A549 treated with AZD2906 at 1 μM for 4 hours (cell line): ENCODE measurements at places on chromosomes 13 and 19. TPM values are rescaled to one million over a fixed set of nuclear protein-coding genes. Genes with fewer than 3 reads are reported as not detected.

Gene SIGLEC5
- total RNA-seq, result not detected in 5 replicates

Gene ZNF606
- total RNA-seq, result 1.6 to 2.4 TPM (median 2.3 TPM) in 5 replicates

Gene DENND1C
- 0.08 to 0.25 TPM (median 0.22 TPM) in 5 replicates for total RNA-seq

Gene MISP3
- total RNA-seq, result 2.2 to 4.3 TPM (median 3.9 TPM) in 5 replicates

Gene CCDC194
- not detected in 5 replicates for total RNA-seq

Gene MBD3L3
- not detected in 5 replicates for total RNA-seq
